ENCODE measurements at places on chromosomes 11 and 22.

- DNase-seq = no peak
Observed at GRCh38 chr22:43136255-43136654, 6.9 kb downstream of the MCAT start.

- DNase-seq = peak; percentile 71
Observed at GRCh38 chr11:126465573-126466188, 110.2 kb downstream of the ST3GAL4 start.

DNA sequence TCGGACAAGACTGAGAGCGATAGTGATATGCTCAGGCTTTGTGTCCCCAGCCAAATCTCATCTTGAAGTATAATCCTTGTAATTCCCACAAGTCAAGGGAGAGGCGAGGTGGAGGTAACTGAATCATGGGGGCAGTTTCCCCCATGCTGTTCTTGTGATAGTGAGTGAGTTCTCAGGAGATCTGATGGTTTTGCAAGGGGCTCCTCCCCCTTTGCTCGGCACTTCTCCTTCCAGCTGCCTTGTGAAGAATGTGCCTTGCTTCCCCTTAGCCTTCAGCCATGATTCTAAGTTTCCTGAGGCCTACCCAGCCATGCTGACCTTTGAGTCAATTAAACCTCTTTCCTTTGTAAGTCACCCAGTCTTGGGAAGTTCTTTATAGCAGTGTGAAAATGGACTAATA is 7.5 kb upstream of the FOLR2 start:
- no peak for DNase-seq

- no peak for DNase-seq
Observed at GRCh38 chr22:47295982-47296381, 533.5 kb downstream of the TBC1D22A start.

DNA sequence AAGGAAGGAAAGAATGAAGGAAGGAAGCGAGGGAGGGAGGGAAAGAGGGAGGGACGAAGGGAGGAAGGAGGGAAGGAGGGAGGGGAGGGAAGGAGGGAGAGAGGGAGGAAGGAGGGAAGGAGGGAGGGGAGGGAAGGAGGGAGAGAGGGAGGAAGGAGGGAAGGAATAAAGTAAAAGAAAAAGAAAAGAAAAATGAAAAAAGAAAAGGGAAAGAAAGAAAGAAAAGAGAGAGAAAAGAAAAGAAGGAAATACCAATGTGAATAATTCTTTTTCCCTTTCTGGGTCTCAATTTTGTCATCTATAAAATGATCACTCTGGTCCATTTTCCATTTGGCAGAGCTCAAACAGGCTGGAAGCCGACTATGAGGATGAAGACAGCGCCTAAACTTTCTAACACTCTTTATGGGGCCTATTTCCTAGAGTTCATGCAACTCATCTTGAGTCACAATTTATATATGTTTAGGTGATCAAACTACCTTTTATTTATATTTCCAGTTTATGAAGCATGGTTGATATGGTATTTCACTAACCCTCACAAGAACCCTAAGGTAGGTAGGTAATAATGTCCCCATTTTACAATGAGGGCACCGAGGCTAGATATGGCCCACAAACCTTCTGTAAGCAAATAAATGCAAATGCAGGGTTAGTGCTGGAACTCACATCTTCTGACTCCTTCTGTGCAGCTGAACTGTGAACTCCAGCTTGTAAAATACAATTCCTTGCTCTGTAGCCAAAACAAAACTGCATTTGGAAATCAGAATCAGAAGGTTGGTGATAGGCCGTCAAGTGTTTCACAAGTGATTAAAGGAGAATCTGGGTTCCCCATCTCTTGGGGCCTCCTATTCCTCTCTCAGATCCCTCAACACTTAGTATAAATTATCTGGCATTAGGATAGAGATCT is 434.3 kb downstream of the ETS1 start:
- no peak for DNase-seq

DNA sequence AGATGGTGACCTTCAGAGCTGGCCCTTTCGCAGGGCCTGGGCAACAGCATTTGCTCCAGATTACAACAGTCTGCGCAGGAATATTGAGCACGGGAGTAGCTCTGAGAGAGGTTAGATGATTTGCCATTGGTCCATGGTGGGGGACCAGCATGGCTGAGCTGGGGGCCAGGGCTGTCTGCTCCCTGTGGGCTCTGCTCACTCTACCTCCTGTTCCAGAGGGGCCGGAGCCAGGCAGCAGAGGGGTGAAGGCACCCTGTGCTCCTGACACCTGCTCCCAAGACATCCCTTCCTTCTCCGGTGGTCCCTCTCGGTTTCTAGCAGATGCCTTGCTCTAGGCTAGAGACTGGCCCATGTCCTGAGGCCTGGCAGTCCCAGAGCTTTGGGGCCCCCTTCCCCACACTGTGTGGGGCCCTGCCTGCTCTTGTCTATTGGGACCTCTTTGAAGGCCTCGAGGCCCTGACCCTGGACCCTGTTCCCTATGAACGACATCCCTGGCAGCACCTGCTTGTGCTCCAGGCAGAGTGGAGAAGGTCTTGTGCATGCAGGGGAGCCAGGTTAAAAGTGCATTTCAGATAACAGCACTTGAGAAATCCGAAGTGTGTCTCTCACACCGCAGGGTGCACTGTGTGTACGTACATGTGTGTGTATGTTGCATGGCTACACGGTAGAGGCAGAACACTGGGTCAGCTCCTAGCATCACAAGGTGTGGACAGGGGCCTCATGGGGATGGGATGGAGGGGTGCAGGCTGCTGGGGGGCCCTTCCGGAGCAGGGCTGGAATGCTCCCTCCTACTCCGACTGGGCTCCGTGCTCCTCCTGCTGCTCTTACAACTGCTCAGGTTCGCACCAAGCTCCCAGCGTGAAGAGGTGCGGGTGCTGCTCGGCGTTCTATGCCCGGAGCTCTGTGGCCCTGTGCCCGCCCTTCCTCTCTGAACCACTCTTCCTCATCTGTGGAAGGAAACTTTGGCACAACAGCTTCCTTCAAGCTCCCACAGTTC is 123.3 kb upstream of the B3GAT1 start:
- DNase-seq = peak; percentile 10

- DNase-seq = no peak
Observed at GRCh38 chr22:42399315-42400271, 32.6 kb downstream of the NFAM1 start.

DNA sequence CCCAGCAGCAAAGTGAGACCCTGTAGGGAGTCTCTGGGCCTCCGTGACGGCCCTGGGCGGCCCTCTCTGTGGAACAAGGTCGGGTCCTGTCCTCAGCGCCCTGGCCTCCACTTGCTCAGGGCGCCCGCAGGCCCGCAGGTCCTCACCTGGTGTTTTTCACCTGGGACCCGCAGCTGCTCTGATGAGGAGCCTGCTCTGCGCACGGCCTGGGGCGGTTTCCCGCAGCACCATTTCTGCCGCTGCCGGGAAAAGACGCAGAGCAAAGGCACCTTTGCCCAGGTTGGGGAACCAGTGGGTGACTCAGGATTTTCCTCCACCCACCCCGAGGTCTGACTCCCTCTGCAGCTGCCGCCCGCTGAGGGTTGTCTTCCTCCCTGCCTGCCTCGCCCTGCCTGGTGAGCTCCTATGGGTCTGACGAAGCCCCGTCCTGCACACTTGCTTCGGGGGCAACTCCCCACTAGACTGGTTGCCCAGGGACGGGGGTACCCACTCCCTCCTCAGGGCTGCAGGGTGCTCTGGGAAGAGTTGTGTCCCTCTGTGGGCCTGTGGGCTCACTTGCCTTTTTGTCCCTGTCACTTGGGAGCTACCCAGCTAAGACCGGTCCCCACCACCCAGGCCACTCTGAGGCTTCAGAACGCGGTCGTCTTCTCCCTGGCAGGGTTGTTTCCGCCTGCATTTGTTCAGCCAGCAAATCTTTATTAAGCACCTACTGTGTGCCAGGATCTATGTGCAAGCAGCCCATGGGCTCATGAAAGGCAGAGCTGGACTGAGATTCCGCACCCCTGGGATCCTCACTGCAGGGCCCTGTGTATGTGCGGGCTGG is 89.5 kb downstream of the KCNQ1 start:
- DNase-seq = peak; percentile 25

- no peak for DNase-seq
Observed at GRCh38 chr22:36103891-36104290, 56.7 kb downstream of the APOL3 start.

GRCh38 chr11:57793351-57794115 is 31.9 kb downstream of the CTNND1 start:
- no peak for DNase-seq

DNA sequence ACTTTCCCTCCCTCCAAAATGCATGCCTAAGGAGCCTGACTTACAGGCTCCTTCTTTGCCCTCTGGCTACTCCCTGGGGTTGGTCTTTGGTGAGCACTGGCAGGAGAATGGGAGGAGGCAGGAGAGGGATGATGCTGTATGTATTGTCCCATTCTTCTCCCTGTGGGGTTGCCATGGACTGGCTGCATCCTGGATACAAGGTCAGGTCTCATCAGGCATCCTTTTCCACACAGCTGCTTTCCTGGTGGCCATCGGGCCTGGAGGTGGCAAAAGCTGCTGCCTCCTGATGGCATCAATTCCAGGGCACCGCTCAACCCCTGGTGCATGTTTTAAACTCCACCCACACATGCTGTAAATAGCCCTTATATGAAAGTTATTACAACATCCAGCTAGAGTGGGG is 257.2 kb downstream of the ETS1 start:
- DNase-seq = no peak

DNA sequence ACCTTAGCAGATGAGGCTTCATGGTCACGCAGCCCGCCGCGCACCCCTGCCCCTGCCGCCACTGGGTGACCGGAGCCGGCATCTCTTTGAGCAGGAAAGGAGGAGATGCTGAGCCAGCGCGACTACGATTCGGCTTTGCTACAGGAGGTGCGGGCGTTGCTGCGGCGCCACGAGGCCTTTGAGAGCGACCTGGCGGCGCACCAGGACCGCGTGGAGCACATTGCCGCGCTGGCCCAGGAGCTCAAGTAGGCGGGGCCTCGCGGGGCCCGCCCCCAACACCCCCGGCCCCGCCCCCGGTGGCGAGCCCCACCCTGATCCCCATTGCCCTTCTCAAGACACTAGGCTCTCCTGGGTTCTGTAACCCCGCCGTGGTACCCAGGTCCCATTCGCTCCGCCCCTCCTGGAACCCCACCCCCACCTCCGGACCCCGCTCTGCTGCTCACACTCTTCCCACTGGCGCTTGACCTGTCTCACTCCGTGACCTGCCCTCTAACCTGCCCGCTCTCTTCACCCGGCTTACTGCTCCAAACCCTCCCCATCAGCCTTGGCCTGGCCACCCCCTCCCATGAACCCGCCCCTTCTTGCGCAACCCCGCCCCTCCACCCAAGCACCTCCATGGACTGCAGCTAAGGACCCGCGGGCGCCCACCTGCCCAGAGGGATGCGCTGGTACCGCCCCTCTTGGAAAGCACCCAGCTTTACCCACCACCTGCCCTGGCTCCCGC is 9.1 kb downstream of the CTSF start:
- no peak for DNase-seq

- no peak for DNase-seq
Observed at GRCh38 chr22:50192436-50193204, 6.9 kb downstream of the TRABD start.

DNA sequence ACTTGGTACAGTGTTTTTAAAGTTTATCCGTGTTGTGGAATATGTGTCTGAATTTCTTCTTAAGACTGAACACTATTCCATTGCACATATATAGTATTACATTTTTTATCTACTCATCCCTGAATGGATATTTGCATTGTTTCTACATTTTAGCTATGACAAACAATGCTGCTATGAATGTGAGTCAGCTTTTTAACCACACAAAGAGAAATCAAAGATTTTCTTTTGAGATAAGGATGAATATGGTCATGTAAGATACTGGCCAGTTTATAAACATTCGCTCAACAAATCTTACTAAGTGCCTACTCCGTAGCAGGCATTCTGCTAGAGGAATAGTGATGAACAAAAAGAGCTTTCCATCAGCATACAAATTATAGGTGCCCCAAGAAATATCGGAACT is 16.5 kb upstream of the OR9G4 start:
- DNase-seq = no peak

GRCh38 chr11:44158384-44158783 is 62.9 kb downstream of the EXT2 start:
- no peak for DNase-seq

GRCh38 chr11:108718466-108718865 is 53.6 kb downstream of the DDX10 start:
- DNase-seq = no peak

- DNase-seq = no peak
Observed at GRCh38 chr11:85313741-85314140, 313.4 kb downstream of the DLG2 start.

- DNase-seq = no peak
Observed at GRCh38 chr11:9720290-9720630, 56.4 kb downstream of the SWAP70 start.

DNA sequence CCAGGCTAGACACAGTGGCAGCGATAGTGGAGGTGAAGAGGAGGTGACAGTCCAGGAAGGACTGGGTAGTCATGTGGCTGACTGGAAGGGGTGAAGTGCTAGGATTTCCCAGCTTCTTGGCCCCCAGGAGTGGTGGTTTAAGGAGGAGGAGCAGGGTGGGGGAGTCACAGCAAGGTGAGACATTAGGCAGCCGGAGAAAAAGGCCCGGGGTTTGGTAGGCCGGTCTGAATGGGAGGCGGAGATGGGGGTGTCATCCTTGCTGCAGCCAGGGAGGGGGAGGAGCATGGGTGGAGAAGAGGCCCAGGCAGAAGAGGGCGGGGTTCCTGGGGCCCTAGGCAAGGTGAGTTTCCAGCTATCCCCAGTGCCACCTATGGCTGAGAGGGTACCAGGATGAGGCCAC is 6.1 kb downstream of the SIPA1 start:
- no peak for DNase-seq

GRCh38 chr11:100009728-100010127 is 677.4 kb upstream of the ARHGAP42 start:
- no peak for DNase-seq

- no peak for DNase-seq
Observed at GRCh38 chr11:110089617-110090282, 3.4 kb upstream of the ZC3H12C start.

- no peak for DNase-seq
Observed at GRCh38 chr22:40594924-40595323, 41.6 kb downstream of the MRTFA start.
